ENCODE measurements at places on chromosomes 1 and 21. TPM values are rescaled to one million over a fixed set of nuclear protein-coding genes. Genes with fewer than 3 reads are reported as not detected.
A peak's percentile ranks its signal among the peaks of the same experiment; 100 is the strongest.

GRCh38 chr1:247368490-247369145 is 37.0 kb upstream of the ZNF496 start:
- H3K36me3 ChIP-seq: no peaks in the 10 kb centered on the region
- H3K4me1 ChIP-seq: peaks cover 4% of the 10 kb centered on the region
- H3K27ac ChIP-seq: no peak overlapping the region

GRCh38 chr1:212651521-212651920 is 43.0 kb downstream of the ATF3 start:
- no peak for DNase-seq
- H3K27me3 ChIP-seq: no peaks in the 10 kb centered on the region
- H3K36me3 ChIP-seq: no peaks in the 10 kb centered on the region
- no peak overlapping the region for H3K4me3 ChIP-seq
- no peak overlapping the region for H3K27ac ChIP-seq

The A3GALT2 gene
- total RNA-seq: 0.47 TPM

- no peak for DNase-seq
- no peak overlapping the region for H3K4me3 ChIP-seq
- H3K27ac ChIP-seq: no peak overlapping the region
- no peaks in the 10 kb centered on the region for H3K4me1 ChIP-seq
- no peaks in the 10 kb centered on the region for H3K27me3 ChIP-seq
Observed at GRCh38 chr21:27631471-27631870, 664.6 kb upstream of the ADAMTS5 start.

- DNase-seq: no peak
- H3K27me3 ChIP-seq: no peaks in the 10 kb centered on the region
- H3K4me1 ChIP-seq: no peaks in the 10 kb centered on the region
- H3K27ac ChIP-seq: no peak overlapping the region
- H3K36me3 ChIP-seq: no peaks in the 10 kb centered on the region
Observed at GRCh38 chr1:59691261-59691660, 123.5 kb upstream of the HOOK1 start.

- no peaks in the 10 kb centered on the region for H3K4me1 ChIP-seq
- no peaks in the 10 kb centered on the region for H3K27me3 ChIP-seq
- no peaks in the 10 kb centered on the region for H3K36me3 ChIP-seq
- H3K27ac ChIP-seq: no peak overlapping the region
- DNase-seq: no peak
Observed at GRCh38 chr1:210025870-210026269, 87.9 kb downstream of the SYT14 start.

DNA sequence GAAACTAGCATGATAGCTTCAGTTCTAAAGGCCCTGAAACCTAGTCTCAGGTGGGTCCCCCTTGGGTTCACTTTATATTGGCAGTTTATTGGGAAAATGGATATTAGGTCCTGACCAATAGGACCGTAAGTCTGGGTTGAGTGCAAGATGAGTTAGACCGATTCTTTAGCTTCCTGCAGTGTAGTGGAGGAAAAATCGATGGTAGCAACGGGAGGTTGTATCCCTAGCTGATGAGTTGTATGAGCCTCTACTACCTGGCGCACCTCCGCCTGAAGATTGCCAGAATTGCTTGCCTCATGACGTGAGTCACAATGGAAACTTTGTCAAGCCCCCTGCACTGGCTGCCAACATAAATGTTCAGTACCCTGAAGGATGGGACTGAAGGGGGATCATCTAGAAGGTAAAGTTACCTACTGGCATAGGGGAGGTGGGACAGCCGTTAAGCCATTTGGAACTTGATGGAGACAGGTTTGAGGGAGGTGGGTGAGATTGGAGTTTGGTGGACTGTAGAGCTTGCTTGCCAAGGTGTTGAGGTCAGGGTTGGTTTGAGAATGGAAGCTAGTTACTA is 3.9 kb downstream of the RCC1 start:
- peak overlapping the region; percentile 93 for H3K4me3 ChIP-seq
- H3K4me1 ChIP-seq: peaks cover 78% of the 10 kb centered on the region
- peaks cover 74% of the 10 kb centered on the region for H3K36me3 ChIP-seq
- no peak for DNase-seq
- H3K27ac ChIP-seq: peak overlapping the region; percentile 95

Data from spleen (tissue), 13 donors.